Fibroblast of skin of left biceps (primary cell): ENCODE measurements at places on chromosomes 13 and 19.

DNA sequence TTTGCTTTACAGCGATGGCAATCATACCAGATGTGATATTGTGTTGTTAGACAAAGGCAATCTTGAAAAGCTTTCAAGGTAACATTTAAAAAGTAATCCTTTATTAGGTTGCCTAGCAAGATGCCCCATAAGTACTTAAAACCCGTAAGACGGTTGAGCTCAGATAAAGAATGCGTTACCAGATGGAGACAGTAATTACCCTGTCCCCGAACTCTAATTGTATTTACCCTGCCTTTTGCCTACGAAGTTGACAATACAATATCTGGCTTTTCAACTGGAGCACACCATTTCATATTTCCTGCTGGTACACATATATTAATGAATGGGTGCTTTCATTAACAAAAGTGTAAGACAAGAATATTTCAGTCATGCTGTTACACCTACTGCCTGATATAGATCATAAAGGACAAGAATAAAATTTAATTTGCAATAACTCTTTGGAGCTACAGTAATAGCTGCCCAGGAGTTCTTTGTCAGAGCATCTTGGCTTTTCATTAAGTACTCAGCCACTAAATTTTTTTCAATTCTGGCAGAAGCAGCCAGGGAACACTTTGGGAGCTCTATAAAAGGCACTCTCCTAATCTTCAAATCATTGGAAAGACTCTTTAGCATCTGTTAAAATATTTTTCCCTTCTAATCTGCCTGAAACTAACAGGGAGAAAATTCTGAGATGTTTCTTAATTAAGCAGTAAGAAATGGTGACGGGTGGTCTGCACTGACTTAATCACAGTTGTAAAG, 63.8 kb downstream of the DCT start:
- no peak for DNase-seq

- no peak for DNase-seq
Measured at GRCh38 chr19:35531291-35531690, 2.0 kb upstream of the GAPDHS start.

DNA sequence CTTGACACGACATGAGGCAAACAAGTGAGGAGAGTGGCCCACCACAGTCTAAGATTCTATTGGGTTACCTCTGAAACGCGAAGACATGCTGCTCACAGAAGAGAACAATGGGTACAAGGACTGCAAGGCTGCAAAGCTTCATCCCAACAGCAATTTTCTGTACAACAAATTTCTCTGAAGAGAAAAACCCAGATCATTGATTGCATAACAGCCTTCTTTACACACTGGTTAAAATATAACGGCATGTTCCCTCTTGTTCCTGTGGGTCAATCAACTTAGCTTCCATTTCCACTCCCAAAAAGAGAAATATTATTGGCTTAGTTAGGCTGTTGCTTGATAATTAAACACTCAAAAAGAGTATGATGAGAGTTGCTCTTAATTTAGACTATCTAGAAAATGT, at the start of gene CPB2:
Gene CPB2 (minus strand): TSS at position 166 of the 400 bp plus-strand sequence. CDS start 24 bp downstream, at position 142.
- DNase-seq: no peak

DNA sequence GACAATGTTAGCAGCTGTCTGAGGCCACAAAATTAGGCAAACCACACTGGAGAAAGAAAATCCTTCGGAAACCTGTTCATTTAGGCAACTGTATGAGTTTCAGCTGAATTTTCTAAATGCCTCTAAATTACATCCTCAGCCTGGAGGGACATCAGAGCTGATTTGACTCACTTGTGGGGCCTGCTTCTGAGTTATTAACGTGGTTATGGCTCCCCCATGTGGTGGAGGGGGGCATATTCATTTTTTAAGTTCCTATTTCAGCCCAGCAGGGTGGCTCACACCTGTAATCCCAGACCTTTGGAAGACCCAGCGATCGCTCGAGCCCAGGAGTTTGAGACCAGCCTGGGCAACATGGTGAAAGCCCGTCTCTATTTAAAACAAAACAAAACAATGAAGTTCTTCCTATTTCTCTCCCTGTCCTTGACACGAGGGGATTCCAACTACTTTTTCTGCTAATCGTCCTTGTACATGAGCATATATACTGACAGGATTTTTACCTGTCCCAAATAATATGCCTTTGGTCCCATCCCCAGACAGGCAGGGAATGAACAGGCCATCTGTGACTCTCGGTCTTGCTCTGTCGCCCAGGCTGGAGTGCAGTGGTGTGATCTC, 31.5 kb upstream of the HIF3A start:
- peak; percentile 53 for DNase-seq

DNA sequence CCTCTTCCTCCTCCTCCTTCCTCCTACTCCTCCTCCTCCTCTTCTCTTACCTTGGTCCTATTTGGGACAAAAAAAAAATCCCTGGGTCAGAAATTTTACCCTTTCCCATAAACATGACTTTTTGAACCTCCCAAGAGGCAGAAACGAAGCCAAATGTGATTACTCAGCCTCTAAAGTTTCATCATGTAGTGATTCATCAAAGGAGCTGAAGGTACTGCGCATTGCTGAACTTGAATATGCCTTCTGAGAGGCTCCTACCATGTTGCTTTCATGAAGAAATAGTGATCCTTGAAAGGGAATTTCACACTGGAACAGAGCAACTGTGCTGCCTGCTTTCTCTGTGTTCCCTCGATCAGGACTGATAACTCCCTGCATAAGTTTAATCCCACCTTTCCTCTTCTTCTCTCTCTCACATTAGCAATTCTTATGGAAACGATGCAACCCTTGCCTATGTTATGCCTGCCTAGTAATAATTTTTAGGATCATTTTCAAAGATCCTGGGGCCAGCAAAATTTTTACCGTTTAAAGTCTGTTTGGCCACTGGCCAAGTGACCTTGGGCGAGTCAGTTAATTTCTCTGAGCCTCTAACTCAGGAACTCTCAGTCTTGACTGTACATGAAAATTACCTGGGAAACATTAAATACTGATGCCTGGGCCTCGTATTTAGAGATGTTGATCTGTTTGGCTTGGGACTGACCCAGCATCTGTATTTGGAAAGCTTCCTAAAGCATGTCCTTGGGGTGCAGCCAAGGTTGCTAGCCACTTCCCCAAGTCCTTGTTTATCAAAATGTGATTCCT, 149.5 kb downstream of the DCT start:
- peak; percentile 88 for DNase-seq
